GM23248 (cell line): ENCODE measurements at places on chromosomes 7 and 10. TPM values are rescaled to one million over a fixed set of nuclear protein-coding genes. Genes with fewer than 3 reads are reported as not detected.

SLC18A3 gene
- not detected in 2 replicates for total RNA-seq

CPVL gene
- total RNA-seq = not detected in 2 replicates

AFAP1L2 gene
- not detected in 2 replicates for total RNA-seq

PLXDC2 gene
- 2.3 and 3.5 TPM in 2 replicates for total RNA-seq

ENO4 gene
- total RNA-seq = 0.11 and 0.51 TPM in 2 replicates

AKR1C3 gene
- 23.2 and 36.2 TPM in 2 replicates for total RNA-seq

DNA sequence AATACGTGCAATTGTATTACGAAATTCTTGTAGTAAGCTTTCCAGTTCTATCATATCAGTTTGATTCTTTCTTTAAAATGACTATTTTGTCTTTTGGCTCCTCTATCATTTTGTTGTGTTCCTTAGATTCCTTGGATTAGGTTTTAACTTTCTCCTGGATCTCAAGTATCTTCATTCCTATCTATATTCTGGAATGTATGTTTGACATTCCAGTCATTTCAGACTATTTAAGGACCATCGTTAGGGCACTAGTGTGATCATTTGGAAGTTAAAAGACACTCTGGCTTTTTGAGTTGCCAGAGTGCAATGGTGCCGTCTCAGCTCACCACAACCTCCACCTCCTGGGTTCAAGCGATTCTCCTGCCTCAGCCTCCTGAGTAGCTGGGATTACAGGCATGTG lies 45.7 kb upstream of the SFTPD start:
- H3K27ac ChIP-seq = no peak overlapping the region
- H3K4me3 ChIP-seq = no peak overlapping the region
- no peaks in the 10 kb centered on the region for H3K36me3 ChIP-seq

GRCh38 chr7:4633012-4633411 lies 49.1 kb upstream of the FOXK1 start:
- H3K27me3 ChIP-seq = no peaks in the 10 kb centered on the region
- no peak overlapping the region for H3K4me3 ChIP-seq
- H3K27ac ChIP-seq = no peak overlapping the region

GRCh38 chr10:77417359-77417758 lies 220.2 kb downstream of the KCNMA1 start:
- H3K27me3 ChIP-seq = no peaks in the 10 kb centered on the region
- H3K4me3 ChIP-seq = no peak overlapping the region
- H3K36me3 ChIP-seq = no peaks in the 10 kb centered on the region
- H3K27ac ChIP-seq = peak overlapping the region; percentile 82; the same call in 1 of the 2 replicates

GRCh38 chr10:11017570-11018431 lies at the start of gene CELF2:
CELF2 (plus strand) TSS chr10:11017872; CDS start chr10:11018090, 218 bp downstream.
- peak; percentile 60 for DNase-seq
- H3K27me3 ChIP-seq = peaks cover 19% of the 10 kb centered on the region
- H3K4me1 ChIP-seq = 0 out of 2 replicates have a peak, but pooled peaks cover 5% of the 10 kb centered on the region

DNA sequence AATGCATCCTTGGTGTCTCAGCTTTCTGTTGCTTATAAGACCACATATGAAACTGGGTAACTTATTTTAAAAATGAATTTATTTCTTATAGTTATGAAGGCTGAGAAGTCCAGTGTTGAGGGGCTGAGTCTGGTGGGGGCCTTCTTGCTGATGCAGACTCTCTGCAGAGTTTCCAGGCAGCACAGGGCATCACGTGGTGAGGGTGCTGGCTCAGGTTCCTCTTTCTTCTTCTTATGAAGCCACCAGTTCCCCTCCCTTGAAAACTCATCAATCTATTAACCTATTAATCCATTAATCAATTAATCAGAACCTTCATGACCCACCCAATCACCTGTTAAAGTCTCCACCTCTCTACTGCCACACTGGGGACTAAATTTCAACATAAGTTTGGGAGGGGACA lies 595.6 kb upstream of the NRP1 start:
- no peak overlapping the region for H3K27ac ChIP-seq
- no peaks in the 10 kb centered on the region for H3K27me3 ChIP-seq
- H3K4me3 ChIP-seq = no peak overlapping the region
- H3K4me1 ChIP-seq = no peaks in the 10 kb centered on the region
- no peaks in the 10 kb centered on the region for H3K36me3 ChIP-seq
- DNase-seq = no peak

DNA sequence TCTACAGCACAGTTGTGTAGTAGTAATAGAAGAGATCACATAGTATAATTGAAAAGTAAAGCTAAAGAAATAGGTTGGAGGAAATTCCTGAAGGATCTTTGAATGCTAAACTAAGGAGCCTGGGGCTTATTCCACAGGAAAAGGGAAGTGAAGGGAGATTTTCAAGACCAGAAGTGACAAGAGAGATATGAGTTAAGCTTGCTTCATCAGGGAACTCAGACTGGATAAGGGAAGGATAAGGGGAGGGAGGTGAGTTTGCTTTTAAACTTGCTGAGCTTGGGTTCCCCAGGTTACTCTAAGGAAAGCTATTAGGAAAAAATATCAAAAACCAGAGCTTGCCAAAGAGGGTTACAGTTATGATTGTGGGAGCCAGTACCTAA lies 182.4 kb downstream of the RAPGEF5 start:
- DNase-seq = no peak
- no peak overlapping the region for H3K4me3 ChIP-seq
- no peak overlapping the region for H3K27ac ChIP-seq
- H3K36me3 ChIP-seq = no peaks in the 10 kb centered on the region
- H3K27me3 ChIP-seq = no peaks in the 10 kb centered on the region
- H3K4me1 ChIP-seq = no peaks in the 10 kb centered on the region

DNA sequence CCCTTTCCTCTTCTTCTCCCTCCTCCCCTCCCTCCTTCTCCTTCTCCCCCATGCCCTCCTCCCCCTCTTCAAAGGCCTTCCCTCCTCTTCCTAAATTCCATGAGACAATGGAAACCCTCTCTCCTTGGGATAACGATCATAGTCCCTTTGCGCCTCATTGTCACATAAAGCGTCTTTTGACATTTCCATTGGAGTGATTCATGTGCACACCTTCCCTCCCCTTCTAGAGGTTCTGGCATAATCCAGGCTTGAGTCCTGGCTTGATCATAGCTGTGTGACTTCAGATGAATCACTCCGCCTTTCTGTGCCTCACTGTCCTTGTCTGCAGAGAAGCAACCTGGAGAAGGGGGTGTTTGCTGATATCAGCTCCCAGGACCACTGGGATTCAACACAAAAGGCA lies 204.2 kb downstream of the TNS3 start:
- no peaks in the 10 kb centered on the region for H3K27me3 ChIP-seq
- DNase-seq = no peak
- peaks cover 19% of the 10 kb centered on the region for H3K4me1 ChIP-seq
- no peak overlapping the region for H3K27ac ChIP-seq
- H3K36me3 ChIP-seq = 0 out of 2 replicates have a peak, but pooled peaks cover 5% of the 10 kb centered on the region

DNA sequence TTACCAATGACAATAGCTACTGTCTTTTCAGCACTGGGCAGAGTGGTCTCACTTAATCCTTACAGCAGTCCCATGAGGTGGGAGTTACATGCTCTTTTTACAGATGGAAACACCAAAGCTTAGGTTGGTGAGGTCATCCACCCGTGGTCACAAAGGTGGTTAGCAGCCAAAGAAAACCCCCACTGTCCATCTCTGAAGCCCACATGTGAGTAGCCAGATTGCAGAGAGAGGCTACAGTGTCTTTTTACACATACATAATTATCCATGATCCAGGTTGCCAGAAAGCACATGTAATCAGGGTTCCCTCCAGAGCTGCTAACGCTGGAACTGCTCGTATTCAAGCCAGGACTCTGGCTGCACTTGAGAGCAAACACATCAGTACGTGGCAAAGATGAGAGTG lies 24.6 kb upstream of the ANKRD2 start:
- no peak overlapping the region for H3K4me3 ChIP-seq
- peak; percentile 38 for DNase-seq
- H3K36me3 ChIP-seq = no peaks in the 10 kb centered on the region

DNA sequence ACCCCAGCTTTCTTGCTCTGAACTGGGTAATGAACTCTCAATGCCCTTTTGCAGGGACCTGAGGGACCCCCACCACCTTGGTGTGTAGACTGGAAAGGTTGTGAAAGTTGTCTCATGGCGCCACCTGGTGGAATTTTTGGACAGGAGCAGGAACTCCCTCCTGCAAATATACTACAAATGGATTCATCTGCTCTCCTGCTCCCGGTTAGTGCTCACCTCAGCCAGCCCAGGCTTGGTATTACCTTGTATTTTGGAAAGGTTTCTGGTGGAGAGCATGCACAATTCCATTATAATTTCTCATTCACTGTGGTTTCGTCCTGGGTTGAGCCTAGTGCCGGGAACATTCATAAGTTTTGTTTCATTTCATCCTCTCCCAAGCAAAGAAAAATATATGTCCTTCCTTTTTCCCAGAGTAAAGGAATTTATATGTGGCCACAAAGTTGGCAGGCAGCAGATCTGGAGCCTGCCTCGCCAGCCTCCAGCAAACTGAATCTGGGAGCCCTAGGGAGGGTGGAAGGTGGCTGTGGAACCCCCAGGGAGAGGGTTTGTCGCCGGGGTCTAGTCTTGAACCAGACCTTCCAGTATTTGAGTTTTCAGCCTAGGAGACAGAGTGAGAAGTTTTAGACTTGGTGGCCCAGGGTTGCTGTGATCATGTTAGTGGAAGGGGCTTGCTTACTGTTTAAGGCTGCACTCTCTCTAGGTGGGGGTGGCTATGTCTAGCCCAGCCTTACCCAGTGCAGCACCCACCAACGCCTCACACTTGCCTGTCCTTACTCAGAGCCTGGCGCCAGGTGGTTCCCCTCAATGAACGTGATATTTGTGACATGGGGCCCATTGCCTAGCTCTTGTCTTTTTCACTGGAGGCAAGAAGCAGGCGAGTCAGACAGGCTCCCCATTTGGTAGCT lies 9.5 kb downstream of the FAM241B start:
- no peak overlapping the region for H3K27ac ChIP-seq
- DNase-seq = peak; percentile 57
- H3K36me3 ChIP-seq = no peaks in the 10 kb centered on the region
- peaks cover 38% of the 10 kb centered on the region for H3K27me3 ChIP-seq

- H3K27ac ChIP-seq = no peak overlapping the region
- no peaks in the 10 kb centered on the region for H3K36me3 ChIP-seq
- no peaks in the 10 kb centered on the region; the same call in 1 of the 2 replicates for H3K27me3 ChIP-seq
- H3K4me1 ChIP-seq = no peaks in the 10 kb centered on the region
Measured at GRCh38 chr10:96290368-96291133, 13.7 kb upstream of the DNTT start.

- DNase-seq = peak; percentile 31
- no peaks in the 10 kb centered on the region for H3K36me3 ChIP-seq
- no peaks in the 10 kb centered on the region for H3K27me3 ChIP-seq
- peak overlapping the region; percentile 16; the same call in 1 of the 2 replicates for H3K27ac ChIP-seq
- H3K4me3 ChIP-seq = peak overlapping the region; percentile 99
Measured at GRCh38 chr7:87216701-87217508, 2.6 kb downstream of the TMEM243 start.

GRCh38 chr7:114590298-114590697 lies 175.7 kb downstream of the FOXP2 start:
- H3K36me3 ChIP-seq = no peaks in the 10 kb centered on the region
- no peaks in the 10 kb centered on the region for H3K4me1 ChIP-seq
- H3K27ac ChIP-seq = no peak overlapping the region
- H3K27me3 ChIP-seq = no peaks in the 10 kb centered on the region
- DNase-seq = no peak

GRCh38 chr10:50211670-50212069 lies 39.6 kb downstream of the ASAH2 start:
- no peak overlapping the region for H3K27ac ChIP-seq
- no peaks in the 10 kb centered on the region for H3K4me1 ChIP-seq
- DNase-seq = no peak
- H3K4me3 ChIP-seq = no peak overlapping the region

DNA sequence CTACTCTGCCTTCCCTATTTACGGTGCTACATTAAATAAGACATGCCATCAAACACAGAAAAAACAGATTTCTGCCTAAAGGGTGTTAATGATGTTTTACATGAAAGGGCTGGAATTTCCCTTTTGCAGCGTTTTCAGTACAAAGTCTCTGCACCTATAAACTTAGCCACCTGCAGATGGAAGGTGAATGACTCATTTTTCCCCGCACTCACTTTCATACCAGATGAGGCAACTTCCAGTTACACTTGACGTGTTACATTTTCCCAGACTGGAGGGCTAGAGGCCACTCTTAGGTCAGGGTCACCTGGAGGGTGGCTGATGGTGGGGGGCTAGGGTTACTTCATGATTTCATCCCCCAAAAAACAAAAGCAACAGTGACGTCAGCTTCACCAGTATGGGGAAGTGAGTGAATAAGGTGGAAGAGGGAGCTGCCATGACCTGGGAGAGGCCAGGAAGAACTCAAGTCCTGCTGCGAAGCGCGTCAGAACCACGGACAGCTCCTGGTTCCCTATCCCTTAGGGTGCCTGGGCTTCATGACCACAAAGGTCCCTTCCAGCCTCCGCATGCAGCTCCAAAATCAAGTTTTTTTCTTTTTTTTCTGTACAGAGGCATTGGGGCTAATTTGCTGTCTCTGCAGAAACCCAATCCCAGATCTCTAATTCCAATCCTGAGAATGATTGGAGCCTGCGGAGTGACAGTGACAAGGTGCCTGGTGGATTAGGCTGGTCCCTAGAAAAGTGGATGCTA lies 94.0 kb downstream of the ADARB2 start:
- no peak overlapping the region for H3K4me3 ChIP-seq
- H3K27me3 ChIP-seq = no peaks in the 10 kb centered on the region
- no peak overlapping the region for H3K27ac ChIP-seq
- DNase-seq = peak; percentile 1
- H3K4me1 ChIP-seq = no peaks in the 10 kb centered on the region
- no peaks in the 10 kb centered on the region for H3K36me3 ChIP-seq

DNA sequence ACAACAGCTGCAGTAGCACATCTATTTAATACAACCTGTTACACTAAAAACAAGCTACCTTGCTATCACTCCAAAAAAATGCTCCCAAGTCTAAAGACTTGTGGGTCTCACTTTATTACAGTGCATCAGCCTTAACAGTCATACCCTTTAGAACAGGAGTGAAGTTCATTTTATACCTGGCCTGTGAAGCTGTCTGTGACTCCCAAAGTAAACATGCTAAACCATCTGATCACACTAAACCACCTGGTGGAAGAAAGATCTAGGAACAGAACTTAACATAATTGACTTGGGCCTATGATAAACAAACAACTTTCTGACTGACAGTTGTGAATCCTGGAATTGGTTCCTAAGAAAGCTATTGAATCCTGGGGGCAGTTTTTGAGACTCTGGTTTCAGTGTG lies 80.9 kb upstream of the ATP6V0A4 start:
- peaks cover 37% of the 10 kb centered on the region for H3K4me1 ChIP-seq
- H3K4me3 ChIP-seq = no peak overlapping the region
- no peaks in the 10 kb centered on the region for H3K27me3 ChIP-seq
- DNase-seq = no peak

DNA sequence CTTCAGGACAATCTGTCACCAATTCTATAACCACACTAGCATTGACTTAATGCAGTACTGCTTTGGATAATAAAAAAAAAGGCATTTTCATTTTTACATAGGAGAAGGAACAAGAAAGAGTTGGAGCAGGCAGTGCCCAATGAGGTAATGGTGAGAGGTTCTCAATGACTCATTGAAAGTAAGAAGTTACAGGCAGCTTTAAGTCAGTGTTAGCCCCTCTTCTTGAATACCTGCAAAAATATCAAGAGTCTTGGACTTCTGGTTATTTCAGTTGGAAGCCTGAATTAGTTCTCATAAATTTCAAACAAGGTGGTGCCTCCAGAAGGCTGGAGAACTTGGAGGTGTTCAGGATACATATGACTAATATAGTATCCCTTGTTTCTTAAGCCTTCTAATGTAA lies 422.5 kb downstream of the HTR7 start:
- H3K4me3 ChIP-seq = no peak overlapping the region
- H3K4me1 ChIP-seq = no peaks in the 10 kb centered on the region
- no peak for DNase-seq
- no peak overlapping the region for H3K27ac ChIP-seq
- H3K27me3 ChIP-seq = no peaks in the 10 kb centered on the region

- peak; percentile 92 for DNase-seq
- H3K36me3 ChIP-seq = no peaks in the 10 kb centered on the region
- peaks cover 11% of the 10 kb centered on the region; the same call in 1 of the 2 replicates for H3K4me1 ChIP-seq
Measured at GRCh38 chr10:10644008-10644646, 373.5 kb upstream of the CELF2 start.
